Renal pelvis (tissue), 12 donors: ENCODE measurements at places on chromosomes 16 and 17. TPM values are rescaled to one million over a fixed set of nuclear protein-coding genes. Genes with fewer than 3 reads are reported as not detected.

- DNase-seq: no peak
Observed at GRCh38 chr17:67090341-67090740, 46.0 kb downstream of the CACNG1 start.

DNA sequence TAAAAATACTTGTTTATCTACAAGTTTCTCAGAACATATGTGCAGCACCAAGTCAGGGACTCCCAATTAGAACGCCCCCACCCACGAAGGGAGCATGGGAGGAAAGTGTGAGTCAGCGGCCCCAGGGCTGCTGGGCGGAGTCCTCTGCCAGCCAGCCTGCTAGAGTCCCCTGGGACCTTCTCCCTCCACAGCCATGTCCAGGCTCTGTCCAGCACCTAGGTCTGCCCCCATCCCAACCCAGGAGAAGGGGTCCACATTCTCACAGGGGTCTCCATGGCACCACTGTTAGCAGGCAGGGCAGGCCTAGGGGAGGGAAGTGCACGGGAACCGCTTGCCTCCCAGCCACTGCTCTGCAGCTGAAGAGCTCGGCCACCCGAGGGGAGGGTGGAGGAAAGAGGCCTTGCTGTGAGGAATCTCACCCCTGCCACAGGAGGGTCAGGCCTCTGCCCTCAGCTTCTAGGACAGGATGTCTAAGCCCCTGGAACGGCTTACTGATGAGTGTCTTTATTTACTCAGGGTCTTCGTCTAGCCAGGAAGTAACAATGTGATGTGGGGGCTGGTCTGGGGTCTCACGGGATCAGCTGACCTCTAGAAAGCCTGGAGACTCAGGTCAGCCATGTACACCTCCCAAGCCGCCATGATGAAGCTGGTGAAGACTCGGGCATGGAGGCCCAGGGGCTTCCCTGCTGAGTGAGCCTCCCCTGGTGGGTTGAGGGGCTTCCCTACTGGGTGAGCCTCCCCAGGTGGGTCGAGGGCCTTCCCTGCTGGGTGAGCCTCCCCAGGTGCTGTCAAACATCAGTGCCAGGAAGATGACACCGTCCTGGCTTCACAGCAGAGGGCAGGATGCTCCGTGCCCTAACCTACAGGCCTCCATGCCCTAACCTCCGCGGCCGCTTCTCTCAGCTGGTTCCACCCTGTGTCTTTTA is 190.3 kb downstream of the RBFOX3 start:
- no peak for DNase-seq

GRCh38 chr16:54412037-54412436 is 125.5 kb upstream of the IRX3 start:
- no peak for DNase-seq

DNA sequence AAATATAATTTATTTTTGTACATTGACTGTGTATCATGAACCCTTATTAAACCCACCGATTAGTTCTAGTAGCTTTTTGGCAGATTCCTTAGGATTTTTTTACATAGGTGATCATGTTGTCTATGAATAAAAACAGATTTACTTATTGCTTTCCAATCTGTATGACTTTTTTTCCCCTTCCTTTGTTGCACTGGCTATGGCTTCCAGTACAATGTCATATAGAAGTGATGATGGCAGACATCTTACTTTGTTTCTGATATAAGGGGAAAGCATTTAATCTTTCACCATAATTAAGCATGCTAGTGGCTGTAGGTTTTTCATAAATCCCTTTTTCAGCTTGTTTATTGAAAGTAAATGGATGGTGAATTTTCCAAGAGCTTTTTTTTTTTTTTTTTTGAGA is 28.9 kb upstream of the NACA2 start:
- DNase-seq: no peak

- no peak for DNase-seq
Observed at GRCh38 chr16:19710191-19710908, 7.7 kb downstream of the KNOP1 start.

DNA sequence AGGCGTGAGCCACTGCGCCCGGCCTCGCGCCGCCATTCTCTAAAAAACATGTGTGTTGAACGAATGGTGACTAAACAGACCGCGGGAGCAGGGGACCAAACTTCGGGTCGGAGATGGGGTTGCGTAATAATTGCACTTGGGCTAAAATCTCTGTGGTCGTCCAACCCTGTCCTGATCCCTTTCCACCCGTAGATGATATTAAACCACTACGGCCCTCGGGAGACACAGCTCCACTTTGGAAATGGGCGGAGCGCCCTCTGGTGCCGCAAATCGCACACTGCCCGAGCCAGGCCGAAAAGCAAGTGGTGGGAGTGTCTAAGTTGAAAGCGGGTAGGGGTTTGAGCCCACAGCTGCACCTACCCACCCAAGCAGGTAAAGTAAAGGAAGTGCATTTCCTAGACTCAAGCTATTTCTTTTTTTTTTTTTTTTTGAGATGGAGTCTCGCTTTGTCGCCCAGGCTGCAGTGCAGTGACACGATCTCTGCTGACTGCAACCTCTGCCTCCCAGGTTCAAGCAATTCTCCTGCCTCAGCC is 17.0 kb downstream of the CAVIN1 start:
- DNase-seq: no peak

DNA sequence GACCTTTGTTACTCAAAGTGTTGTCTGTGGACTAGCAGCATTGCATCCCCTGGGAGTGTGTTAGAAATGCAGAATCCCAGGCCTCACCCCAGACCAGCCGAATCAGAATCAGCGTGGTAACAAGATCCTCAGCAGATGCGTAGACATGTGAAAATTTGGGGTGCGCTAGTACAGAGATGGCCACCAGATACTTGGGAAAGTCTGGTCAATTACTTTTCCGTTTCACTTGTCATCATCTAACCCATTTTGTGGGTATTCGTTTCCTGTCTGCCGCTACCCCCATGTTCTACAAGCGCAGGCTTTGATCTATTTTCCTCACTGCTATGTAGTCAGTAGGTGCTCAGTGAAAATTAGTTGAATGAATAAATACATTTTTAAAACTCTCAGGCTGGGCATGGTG is 33.1 kb upstream of the HERPUD1 start:
- DNase-seq: no peak

- DNase-seq: no peak
Observed at GRCh38 chr16:68408428-68408827, 39.9 kb downstream of the SMPD3 start.

- DNase-seq: no peak
Observed at GRCh38 chr17:40500190-40500589, 1.2 kb downstream of the TNS4 start.

GRCh38 chr17:1111599-1112443 is 68.0 kb downstream of the ABR start:
- no peak for DNase-seq

DNA sequence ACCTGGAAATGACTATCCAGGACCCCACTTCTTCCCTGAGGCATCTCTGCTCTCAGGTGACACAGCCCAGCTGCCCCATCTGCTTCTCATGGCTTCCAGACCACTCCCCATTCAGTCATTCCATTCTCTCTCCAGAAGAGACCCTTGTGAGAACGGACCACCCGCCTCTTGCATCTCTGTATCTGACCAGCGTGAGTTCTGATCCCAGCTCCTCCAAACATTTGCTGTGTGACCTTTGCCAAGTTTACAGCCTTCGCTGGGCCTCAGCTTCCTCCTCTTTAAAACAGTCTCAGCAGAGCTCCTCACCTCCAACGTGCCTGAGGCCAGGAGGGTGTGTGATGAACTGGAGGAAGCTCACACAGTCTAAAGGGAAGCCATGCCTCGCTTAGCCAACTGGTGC is 39.6 kb downstream of the C16orf82 start:
- no peak for DNase-seq

DNA sequence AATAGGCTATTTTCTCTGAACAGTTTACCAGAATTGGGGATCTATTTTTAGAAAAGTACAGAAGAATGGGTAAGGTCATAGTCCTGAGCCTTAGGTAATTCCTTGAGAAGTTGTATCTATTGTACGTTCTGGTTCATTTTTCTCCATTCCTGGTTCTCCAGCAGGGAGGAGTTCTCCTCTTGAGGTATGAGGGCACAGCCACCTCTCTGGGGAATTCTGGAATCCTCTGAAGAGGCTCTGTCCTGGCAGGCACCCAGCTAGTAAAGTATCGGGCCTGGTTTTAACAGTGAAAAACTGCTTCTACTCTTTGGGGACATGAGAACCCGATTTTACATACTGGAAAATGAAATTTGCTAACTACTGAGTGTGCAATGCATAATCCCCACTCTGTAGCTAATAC is 19.6 kb upstream of the PMFBP1 start:
- DNase-seq: no peak

The ZNF597 gene
- 3.4 TPM for polyA plus RNA-seq

The CSH2 gene
- polyA plus RNA-seq: not detected

The PRCD gene
- 5.3 TPM for polyA plus RNA-seq

The SOST gene
- 51.8 TPM for polyA plus RNA-seq

The SOCS1 gene
- 4.8 TPM for polyA plus RNA-seq

The HSF4 gene
- 1.2 TPM for polyA plus RNA-seq

The KRTAP4-8 gene
- not detected for polyA plus RNA-seq

The ANKRD40CL gene
- 0.13 TPM for polyA plus RNA-seq

The NF1 gene
- polyA plus RNA-seq: 52.8 TPM

The SLC9A5 gene
- 6.3 TPM for polyA plus RNA-seq

The TCAP gene
- polyA plus RNA-seq: 1.9 TPM
